DMS79 (cell line): ENCODE measurements at places on chromosomes 11 and 22.

DNA sequence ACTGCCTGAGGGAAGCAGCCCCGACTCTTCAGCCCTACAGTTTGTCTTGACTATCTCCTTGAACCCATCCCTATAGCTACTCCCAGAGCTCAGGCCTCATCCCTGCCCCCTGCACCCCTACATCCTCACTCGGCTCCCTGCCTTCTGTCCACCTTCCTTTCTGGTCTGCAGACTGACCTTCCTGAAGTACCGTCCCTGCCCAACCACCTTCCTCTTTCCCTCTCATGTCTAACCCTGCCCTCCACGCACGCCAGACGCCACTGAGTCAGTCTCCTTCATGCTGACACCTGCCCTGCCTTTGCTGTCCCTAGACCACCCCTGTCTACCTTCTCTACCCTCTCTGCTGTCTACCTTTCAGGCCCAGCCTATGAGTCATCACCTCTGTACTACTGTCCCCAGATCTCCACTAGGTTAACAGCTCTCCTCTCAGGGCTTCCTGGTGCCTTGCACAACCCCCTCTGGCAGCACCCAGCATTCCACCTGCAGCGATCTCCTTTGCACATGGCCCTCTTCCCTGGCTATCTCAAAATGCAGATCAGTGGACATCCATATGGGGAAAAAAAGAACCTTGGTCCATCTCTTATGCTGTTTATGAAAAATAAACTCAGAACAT is 8.9 kb downstream of the KCTD21 start:
- DNase-seq, result no peak

GRCh38 chr22:37716708-37717107 is 19.9 kb downstream of the TRIOBP start:
- DNase-seq, result no peak

GRCh38 chr11:121898903-121899302 is 217.1 kb downstream of the BLID start:
- DNase-seq, result no peak

DNA sequence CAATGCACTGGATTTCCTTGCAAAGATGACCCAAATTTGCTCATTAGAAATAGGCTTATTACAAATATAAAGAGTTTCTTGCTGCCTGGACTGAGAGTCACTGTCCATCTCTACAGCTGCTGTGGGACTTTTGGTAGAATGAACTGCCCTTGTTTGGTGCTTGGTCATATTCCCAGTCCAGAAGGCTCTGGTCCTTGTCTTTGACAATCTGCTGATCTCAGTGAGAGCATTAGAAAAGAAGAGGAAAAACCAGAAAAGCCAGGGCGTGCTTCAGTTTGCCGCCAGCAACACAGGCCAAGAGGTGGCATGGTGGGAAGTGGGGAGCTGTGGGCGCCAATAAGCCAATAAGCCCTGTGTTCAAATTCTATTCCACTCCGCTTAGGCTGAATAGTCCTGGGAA is 48.2 kb upstream of the PARVA start:
- no peak for DNase-seq

DNA sequence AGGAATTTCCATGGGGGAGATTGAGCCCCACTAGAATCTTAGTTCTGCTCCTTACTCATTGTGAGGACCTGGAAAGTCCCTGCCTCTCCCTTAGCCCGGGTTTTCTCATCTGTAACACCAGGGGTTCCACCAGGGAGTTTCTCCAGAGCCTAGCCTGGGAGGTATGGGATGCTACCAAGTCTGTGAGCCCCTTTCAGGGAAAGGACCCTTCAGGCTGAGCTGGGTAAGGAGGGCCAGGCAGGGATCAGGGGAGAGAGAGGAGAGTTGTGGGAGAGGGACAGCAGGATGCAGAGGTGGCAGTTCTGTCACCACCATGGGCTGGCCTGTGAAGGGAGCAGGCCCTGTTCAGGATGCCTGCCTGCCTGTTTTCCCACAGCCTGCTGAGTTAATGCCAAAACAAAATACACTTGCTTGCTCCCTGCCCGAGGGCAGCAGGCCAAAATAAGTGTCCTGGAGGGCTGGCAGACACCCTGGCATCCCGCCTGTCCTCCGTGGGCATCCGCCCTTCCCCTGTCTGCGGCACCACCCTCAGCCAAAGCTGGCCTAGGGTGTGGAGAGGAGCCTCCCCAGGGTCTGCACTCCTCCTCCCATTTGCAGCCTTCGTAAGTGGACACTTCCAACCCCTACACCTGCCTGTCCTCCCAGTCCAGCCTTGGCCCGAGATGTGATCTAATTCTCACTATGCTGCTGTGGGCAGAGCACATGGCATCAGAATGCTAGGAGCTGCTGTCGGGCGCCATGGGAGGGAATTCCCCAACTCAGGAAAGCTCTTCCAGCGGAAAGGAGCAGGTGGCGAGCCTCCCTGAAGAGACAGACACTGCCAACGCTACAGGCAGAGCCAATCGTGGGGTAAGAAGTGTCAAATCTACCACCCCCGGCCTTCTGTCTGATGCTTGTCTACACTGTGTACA is 5.9 kb upstream of the FCHSD2 start:
- DNase-seq, result no peak

GRCh38 chr11:118911880-118912741 is 13.6 kb downstream of the BCL9L start:
- peak; percentile 97 for DNase-seq

DNA sequence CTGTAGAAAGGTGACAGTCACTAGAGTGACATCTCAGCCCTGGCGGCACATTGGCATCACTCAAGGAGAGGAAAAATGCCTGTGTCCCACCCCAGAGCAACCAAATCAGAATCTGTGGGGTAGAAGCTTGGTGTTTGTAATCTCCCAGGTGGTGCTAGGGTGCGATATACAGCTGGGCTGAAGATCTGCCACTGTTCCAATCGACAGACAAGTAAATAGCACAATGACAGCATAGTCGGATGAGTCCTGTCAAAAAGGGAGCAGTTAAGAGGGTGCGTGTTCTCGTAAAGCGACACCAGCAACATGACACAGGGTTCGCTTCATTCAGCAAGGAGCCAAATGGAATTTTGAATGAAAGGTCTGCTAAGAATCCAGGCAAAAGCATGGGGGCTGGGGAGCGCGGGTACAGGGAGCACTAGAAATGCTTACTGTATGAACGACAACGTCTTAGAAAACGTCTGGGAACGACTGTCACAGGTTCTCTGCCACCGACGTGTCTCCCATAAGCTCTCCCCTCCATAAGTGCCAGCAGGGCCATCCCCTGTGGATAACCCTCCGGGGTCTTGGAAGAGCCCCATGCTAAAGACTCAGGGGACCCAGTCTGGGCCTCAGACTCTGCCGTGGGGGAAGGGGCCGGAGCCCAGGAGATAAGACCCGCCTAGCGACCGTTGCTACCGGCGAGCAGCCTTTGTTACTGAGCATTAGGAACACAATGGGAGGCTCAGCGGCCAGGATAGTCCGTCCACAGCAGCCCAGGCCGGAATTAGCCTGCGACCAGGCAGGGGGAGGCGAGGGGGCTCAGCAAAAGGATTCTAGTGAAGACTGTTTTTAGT is 20.8 kb downstream of the ADA2 start:
- DNase-seq, result no peak

DNA sequence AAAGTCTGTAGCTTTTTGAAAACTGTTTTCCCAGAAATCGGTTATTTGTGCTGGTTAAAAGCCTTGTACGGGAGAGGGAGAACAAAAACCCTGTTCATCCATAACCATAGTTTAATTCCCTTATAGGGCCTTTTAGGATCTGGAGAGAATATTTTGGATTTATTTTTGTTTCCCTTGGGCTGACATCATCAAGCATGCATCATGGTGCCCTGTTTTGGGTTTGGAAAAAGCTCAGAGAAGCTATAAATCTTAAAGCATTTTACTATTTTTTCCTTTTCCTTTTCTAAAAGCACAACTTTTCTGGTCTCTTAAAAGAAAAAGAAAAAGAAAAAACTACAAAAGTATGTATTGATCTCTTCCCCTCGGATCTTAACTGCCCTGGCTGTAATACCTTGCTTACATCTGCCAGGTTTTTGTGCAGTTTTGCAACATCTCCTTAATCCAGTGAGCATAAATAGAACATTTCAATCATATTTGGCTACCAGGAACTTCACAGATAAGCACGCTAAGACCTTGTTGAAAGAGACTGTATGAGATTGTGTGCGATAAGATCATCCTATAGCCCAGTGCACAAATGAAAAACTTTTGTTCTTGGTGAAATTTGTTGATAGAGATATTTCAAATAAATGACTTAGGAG is 88.0 kb downstream of the ZBTB16 start:
- no peak for DNase-seq

- no peak for DNase-seq
Measured at GRCh38 chr22:39409516-39410029, 10.0 kb downstream of the TAB1 start.

DNA sequence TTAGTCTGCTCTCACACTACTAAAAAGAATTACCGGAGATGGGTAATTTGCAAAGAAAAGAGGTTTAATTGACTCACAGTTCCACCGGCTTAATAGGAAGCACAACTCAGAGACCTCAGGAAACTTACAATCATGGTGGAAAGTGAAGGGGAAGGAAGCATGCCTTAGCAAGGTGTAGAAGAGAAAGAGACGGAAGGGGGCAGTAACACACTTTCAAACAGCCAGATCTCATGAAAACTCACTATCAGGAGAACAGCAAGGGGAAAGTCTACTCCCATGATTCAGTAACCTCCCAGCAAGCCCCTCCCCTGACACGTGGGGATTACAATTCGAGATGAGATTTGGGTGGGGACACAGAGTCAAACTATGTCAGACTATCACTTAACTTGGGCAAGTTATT is 236.6 kb upstream of the ANO3 start:
- no peak for DNase-seq

- no peak for DNase-seq
Measured at GRCh38 chr11:130737041-130737830, 179.0 kb downstream of the SNX19 start.

- DNase-seq, result no peak
Measured at GRCh38 chr22:32446321-32446720, 17.9 kb downstream of the BPIFC start.

DNA sequence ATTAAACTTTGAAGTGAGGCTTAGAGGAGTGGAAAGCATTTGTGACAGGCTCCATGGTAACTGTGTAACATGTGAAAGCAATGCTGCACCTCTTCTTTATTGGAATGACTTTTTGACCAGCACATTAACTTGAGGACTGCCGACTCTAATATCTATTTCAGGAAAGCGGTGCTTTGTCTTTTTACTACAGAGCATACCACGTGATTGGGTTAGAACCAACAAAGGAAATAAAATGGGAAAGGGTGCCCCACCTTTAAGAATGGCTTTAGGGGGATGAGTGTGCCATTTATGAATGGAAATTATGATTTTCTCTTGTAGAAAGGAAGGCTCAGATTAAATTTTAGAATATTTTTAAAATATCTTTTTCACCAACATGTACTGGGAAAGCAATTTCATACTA is 57.3 kb upstream of the VPREB1 start:
- no peak for DNase-seq
